Astrocyte of the hippocampus (primary cell): ENCODE measurements at places on chromosomes 4 and X.

GRCh38 chr4:636628-637159 is 11.3 kb downstream of the PDE6B start:
- no peak for DNase-seq

- DNase-seq = no peak
Measured at GRCh38 chr4:169222761-169223160, 48.0 kb downstream of the SH3RF1 start.

DNA sequence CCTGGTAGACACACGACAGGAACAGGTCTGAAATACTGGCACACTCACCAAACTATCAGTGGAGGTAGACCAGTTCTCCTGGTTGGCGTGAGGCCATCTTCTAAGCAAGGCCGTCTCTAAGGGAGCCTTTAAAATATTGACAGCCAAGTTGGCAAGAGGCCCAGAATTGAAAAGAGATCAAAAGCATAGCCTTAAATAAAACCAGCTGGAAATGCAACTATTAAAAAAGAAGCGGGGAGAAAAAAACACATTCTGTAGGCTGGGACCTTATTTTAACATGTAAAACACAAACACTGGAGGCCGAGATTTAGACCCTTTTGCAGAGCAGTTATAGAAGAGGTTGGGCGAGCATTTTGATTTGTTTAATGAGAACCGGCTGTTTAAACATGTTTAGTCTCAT is 233.0 kb upstream of the CLNK start:
- DNase-seq = peak; percentile 31

GRCh38 chr4:43556262-43556661 is 663.7 kb downstream of the GRXCR1 start:
- DNase-seq = no peak

DNA sequence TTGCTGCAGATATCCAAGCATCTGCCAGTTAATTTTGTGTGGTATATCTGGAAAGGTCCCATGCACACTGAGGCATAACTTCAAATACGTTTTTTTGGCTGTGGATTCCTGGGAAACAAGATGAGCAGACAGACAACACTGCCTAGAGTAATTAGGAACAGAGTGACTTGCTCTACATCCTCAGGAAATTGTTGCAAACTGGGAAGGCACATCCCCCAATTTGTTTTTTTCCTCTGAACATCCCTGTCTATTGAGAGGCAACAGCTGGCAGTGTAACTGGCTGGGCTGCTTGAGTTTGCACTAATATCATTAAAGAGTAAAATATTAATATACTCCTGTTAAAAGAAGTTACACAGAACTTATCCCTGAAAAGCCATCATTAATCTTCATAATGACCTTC is 207.7 kb upstream of the SLIT2 start:
- no peak for DNase-seq

DNA sequence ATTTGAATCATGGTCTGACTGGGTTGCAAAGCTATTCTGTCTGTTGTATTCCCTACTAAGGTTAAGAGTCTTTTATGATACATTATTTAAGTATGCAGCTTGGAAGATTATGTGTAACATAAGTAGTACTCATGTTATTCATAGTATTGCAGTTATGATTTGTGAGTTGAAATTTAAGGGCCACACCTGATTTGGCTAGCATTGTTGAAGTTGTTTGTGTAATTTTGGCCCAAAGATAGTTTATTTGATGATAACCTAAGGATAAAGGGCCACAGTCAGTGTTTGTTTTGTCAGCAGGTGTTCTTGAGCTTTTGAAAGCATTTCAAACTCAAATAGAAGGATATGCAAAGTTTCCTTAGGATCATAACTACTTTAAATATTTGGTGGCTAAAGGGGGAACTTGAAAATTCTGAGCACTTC is 38.9 kb downstream of the NUDT9 start:
- DNase-seq = no peak

DNA sequence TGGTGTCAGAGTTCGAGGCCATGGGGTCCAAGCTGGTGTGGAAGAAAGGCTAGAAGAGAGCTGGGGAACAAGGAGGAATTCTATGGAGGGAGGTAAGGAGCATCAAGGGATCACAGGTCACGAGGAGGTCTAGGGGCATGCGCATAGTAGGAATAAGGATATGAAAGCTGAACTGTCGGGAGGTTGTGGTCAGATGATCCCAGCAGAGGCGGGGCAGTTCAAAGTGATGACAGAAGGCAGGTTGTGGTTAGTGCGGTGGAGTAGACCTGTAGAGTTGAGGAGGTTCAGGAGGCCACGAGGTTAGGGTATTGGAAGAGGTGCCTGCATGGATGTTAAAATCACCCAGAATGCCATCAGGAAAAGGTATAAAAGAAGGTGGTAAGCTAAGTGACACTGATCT is 156.3 kb downstream of the TMEM164 start:
- DNase-seq = no peak

DNA sequence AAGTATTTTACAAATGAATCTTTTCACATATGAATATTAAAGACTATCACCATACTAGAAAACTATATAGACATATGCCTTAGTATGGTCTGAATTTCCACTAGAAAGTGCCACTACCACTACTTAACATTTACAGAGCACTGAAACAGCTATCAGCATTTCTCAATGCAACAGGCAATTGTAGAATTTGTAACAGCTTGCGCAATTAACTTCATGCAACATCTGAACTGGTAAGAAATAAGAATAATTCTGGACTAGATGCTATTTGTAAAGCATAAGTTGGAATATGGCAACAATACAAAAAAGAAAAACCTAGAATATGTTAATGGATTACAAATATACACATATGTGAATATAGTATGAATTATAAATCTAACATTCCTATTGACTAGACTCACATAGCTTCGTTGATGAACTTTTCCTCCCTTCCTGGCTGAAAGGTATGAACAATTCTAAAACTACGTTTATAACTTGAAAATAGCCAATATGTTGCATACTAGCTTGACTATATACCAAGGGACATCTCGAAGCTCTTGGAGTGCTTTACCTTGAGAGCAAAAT is 82.0 kb downstream of the ATP8A1 start:
- no peak for DNase-seq

GRCh38 chr4:142719854-142720541 is 126.1 kb downstream of the INPP4B start:
- DNase-seq = peak; percentile 50

DNA sequence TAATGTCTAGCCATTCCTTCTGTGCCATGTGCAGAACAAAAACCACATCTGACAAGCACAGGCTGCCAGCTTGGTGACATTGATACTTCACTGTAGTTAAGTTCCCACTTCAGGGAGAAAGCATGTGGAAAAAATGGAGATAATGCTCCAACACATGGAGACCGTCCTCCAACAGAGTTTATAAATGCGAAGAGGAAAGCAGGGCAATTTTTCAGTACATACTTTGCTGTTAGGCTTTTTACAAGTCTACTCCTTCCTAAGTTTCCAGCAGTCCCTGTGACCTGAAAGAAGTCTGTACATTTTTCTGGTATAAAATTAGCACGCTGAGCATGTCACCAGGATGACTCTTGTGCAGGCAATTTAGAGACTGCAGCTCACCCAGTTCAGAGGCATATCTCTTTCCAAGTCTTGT is 766.9 kb upstream of the IGFBP7 start:
- no peak for DNase-seq

DNA sequence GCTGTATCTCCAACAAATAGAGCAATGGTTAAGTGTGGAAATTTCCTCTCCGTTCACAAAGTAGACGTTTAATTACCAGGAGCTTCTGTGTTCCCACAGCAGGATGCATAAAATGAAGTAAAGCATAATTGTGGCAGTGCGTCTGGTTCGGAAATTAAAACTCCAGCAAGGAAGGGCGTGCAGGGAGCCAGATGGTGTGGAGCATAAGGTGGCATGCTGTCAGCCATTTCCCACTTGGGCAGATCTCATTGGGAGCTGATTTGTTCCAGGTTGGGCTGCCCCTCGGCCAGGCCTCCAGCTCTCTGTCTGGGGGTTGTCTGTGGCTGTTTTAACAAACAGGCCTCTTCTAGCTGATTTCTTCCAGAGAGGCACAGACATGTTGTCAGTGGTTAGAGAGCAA is 182.1 kb upstream of the CLNK start:
- DNase-seq = no peak

- DNase-seq = no peak
Measured at GRCh38 chrX:71510161-71510560, 22.7 kb upstream of the OGT start.

DNA sequence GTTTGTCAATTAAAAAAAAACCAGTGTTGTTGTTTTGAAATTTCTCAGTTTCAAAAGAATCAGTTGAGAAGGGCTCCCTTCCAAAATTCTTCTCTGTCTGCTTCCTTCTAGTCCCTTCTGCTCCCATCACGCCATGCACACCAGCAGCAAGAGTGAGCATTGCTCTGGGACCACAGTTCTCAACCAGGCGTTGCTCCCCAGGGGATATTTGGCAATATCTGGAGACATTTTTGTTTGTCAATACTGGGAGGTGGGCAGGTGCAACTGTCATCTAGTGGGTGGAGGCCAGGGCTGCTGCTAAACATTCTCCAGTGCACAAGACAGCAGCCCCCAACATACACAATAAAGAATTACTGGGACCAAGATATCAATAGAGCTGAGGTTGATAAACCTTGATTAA is 74.8 kb upstream of the EGFL6 start:
- DNase-seq = no peak

DNA sequence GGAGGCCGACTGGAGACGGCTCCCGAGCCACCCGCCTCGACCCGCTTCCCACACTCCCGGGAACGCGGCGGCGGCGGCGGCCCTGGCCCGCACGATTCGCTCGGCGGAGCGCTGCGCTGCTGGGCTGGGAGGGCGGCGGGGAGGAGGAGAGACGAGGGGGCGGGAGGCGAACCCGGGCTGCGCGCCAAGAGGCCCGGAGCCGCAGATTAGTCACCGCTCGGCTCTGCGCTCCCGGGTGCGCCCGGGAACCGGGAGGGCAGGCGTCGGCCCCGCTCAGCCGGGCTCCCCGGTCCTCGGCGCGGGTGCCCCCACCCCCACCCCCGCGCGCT is 11.2 kb upstream of the BCOR start:
- DNase-seq = peak; percentile 90

DNA sequence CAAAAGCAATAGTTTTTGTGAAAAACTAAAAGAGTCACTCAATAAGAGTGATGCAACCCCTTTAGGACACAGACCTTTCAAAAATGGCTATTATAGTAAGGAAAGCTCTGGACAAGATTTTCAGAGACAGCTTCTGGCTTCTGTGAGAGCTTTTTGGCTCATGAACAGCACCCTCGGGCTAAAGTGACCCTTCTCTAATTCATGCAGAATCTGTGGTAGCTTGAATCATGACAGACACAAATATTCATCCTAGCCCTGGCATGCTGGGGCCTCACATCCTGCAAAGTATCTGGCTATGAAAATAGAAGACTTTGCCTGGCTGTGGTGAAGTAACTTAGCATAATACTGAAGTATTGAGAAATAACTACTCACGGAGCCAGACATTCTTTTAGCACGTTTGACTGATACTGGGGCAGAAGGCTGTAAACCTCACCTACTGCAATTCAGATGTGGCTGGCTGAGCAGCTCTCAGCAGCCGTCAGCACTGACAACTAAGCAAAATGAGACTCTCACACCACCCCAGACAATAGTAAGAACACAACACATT is 327.3 kb downstream of the MAPK10 start:
- peak; percentile 89 for DNase-seq

GRCh38 chr4:3021627-3022026 is 52.7 kb downstream of the HTT-AS start:
- DNase-seq = no peak

DNA sequence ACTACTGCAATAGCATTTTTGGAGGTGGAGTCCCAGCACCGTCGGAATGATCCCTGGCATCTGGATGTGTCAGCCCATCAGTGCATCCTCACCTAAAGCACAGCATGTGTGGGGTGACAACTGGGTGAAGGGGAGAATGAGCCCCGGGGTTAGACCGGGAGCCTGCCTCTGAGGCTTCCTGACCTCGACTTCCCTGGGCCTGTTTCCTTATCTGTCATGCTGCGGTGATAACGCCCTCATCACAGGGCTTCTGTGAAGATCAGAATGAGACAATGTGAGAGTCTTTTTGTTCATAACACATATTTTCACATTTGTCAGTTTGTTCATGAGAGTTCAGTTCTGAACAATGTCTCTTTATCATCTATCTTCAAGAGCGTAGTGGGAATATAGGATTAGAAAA is 31.1 kb upstream of the PDLIM3 start:
- no peak for DNase-seq

- DNase-seq = no peak
Measured at GRCh38 chr4:38821739-38822138, 17.1 kb upstream of the TLR1 start.

- DNase-seq = peak; percentile 2
Measured at GRCh38 chr4:10371869-10372471, 85.3 kb downstream of the ZNF518B start.

- no peak for DNase-seq
Measured at GRCh38 chr4:71765821-71766383, 18.0 kb downstream of the GC start.

- peak; percentile 57 for DNase-seq
Measured at GRCh38 chrX:13167481-13168231, 123.2 kb upstream of the FAM9C start.

DNA sequence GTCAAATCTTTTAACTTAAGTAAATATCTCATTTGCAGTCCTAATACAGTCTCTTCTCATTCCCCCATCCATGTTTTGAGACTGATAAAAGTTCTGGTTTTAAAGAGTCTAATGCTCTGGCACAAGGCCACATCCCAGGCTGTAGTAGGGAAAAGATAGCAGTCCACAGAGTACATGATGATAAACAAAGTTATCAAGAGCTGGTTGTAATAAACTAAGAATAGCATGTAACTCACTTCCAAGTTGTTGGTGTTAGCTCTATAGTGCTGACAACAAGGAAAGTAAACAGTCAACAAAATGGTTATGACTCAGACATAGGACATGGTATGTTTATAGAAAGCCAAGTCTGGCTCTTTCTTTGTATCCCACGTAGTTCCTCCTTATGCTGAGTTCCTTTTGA is 21.8 kb upstream of the AREG start:
- peak; percentile 48 for DNase-seq

GRCh38 chr4:139575072-139575471 is 19.1 kb upstream of the SETD7 start:
- DNase-seq = no peak

GRCh38 chr4:40722576-40723161 is 27.1 kb upstream of the NSUN7 start:
- no peak for DNase-seq

- DNase-seq = peak; percentile 81
Measured at GRCh38 chr4:127698789-127699200, 31.4 kb upstream of the SLC25A31 start.

DNA sequence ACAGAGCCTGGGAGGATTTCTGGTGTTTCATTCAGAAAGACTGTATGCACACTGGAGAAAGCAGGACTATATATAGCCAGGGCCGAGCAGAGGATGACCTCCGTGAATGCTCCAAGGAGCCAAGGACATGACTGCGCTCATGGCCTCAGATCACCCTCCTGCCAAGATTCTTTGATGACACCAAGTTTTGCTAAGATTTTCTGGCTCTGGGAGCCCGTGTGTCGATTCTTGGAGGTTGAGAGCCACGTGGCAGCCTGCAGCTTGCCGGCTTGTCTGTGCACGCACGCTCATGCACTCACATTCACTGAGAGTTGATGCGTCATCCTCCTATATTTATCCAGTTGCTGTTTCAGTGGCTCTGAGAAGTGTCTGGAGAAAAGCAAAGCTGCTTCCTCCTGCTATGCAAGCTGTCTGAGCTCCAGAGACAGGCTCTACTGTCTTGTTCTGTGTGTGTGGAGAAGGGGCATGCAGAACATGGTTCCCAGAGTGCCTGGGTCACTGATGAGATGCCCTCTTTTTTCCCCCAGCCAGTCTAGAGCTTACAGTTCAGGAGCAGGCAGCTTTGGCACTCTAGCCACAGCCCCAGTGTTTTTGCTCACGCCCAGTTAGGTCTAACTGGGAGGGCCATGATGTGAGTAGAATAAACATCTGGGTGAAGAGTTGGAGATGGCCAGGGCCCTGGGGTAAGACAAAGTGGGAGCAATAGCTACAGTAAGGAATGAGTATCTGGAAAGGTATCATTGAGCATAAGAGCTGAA is 64.9 kb upstream of the SCOC start:
- DNase-seq = peak; percentile 42
